Right renal cortex interstitium (tissue), 3 donors: ENCODE measurements at places on chromosomes 4 and X. TPM values are rescaled to one million over a fixed set of nuclear protein-coding genes. Genes with fewer than 3 reads are reported as not detected.

The PPEF2 gene
- polyA plus RNA-seq: not detected

The TLR3 gene
- 14.9 TPM for polyA plus RNA-seq

The CXCL11 gene
- polyA plus RNA-seq: 0.32 TPM

The NUDT10 gene
- 12.1 TPM for polyA plus RNA-seq

The KLF8 gene
- 5.3 TPM for polyA plus RNA-seq
